ENCODE measurements at places on chromosomes 4 and X.

GRCh38 chr4:12965334-12965733 lies 518.8 kb downstream of the RAB28 start:
- H3K27me3 ChIP-seq: no peaks in the 10 kb centered on the region
- H3K36me3 ChIP-seq: no peaks in the 10 kb centered on the region
- H3K4me3 ChIP-seq: no peak overlapping the region
- no peaks in the 10 kb centered on the region for H3K4me1 ChIP-seq
- no peak for DNase-seq
- H3K27ac ChIP-seq: no peak overlapping the region

- no peaks in the 10 kb centered on the region for H3K27me3 ChIP-seq
- peak overlapping the region; percentile 72 for H3K27ac ChIP-seq
- H3K36me3 ChIP-seq: no peaks in the 10 kb centered on the region
- DNase-seq: no peak
Observed at GRCh38 chr4:26884026-26884425, 23.4 kb downstream of the STIM2 start.

DNA sequence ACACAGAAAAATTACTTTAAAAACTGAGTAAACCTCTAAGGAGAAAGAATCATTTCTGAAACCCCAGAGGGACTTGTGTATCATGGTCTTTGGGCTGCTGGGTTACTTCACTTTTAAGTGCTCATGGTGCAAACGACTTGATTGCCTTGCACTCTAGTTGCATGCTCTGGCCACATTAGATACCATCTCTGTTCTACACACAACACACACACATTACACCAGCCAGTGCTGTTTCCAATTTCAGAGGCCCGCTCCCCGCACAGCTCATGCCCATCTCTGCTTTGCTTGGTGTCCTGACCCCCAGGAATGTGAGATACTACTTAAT lies 2.1 kb downstream of the PPP3CA start:
- peak overlapping the region; percentile 52 for H3K27ac ChIP-seq
- no peaks in the 10 kb centered on the region for H3K27me3 ChIP-seq
- H3K4me3 ChIP-seq: peak overlapping the region; percentile 95
- H3K4me1 ChIP-seq: peaks cover 1% of the 10 kb centered on the region
- DNase-seq: no peak
- no peaks in the 10 kb centered on the region for H3K36me3 ChIP-seq

DNA sequence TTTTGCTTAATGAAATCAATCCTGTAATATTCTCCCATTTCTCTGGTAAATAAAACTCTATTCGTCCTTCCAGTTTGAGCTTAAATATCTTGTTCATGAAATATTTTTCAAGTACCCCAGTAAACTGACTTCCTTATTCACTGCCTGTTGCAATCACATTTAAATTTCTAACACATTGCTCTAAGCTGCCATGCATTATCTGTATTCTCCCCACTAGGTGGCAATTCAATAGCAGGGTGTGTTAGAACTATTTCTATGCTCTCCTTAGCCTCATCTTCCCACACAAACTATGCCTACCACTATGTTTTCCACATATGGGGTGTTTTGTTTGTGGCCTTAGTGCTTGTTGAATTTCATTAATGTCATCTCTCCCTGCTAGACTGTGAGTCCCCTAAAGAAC lies 377.1 kb upstream of the HS3ST1 start:
- no peak overlapping the region for H3K27ac ChIP-seq
- H3K4me1 ChIP-seq: peaks cover 8% of the 10 kb centered on the region
- peak; percentile 62 for DNase-seq
- H3K27me3 ChIP-seq: no peaks in the 10 kb centered on the region
- no peaks in the 10 kb centered on the region for H3K36me3 ChIP-seq
- H3K4me3 ChIP-seq: no peak overlapping the region

DNA sequence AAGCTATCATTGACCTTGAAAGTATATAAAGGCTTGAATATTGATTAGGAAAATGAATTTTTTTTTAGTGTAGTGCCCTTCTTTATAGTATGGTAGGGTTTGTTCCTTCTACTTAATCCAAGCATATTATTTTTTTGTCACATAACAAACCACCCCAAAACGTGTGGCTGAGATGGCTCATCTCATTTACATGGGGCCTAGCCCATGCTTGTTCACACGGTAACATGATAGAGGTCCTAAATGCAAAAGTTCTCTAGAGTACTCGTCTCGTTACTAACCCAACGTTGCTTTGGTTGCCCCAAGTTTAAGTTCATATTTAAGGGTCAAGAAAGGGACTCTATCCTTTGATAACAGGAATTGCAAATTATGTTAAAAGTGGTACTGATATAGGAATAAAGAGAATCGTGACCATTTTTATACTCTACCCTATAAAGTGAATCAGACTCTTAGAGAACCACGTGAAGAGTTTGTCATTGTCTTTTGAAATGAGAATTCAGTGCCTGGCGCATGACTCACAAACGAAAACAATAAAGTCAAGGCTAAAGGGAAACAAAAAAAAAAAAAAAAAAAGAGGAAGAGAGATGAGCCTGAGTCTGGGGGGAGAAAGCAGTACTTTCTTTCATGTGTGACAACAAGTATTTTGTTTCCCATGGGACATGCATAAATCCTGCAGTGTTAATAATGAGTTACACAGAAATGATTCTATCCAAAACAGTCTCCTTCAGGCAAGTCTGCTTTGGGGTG lies 402.8 kb upstream of the NWD2 start:
- H3K36me3 ChIP-seq: no peaks in the 10 kb centered on the region
- DNase-seq: no peak
- H3K27ac ChIP-seq: no peak overlapping the region
- H3K27me3 ChIP-seq: no peaks in the 10 kb centered on the region
- no peak overlapping the region for H3K4me3 ChIP-seq

GRCh38 chr4:79869597-79870237 lies 203.3 kb downstream of the ANTXR2 start:
- H3K27me3 ChIP-seq: no peaks in the 10 kb centered on the region
- no peak for DNase-seq
- no peaks in the 10 kb centered on the region for H3K36me3 ChIP-seq
- no peak overlapping the region for H3K4me3 ChIP-seq

DNA sequence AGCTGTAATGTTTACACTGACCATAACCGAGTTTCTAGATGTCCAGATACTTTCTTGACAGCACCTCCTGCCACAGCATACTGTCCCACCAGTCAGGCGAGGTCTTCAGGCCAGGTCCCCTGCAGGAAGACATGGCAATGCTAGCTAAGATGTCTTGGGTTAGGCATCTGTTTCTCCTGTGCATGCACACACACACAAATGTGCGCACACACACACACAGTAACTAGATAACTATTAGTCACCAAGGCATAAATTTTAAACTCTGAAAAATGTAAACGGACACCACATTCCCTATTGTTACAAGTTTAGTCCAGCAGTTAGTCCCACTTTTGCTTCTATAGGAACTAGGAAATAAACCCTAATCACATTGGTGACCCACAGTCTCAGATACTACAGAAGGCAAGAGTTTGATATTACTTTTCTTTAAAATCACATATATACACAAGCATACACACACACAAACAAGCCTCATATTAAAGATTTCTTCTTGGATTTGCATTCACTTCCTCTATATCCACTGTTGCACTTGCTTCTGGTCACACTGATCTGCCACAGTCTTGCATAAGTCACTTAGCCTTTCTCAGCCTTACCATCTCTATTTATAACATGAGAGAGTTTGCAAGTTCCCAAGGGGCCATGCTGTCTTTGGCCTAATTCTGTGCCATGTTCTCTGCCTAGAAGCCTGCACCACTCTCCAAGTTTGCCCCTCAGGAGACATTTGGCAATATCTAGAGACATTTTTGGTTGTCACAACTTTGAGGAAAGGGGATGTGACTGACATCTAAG lies 32.2 kb downstream of the IL21 start:
- no peaks in the 10 kb centered on the region for H3K4me1 ChIP-seq
- no peak overlapping the region for H3K4me3 ChIP-seq

- no peak overlapping the region for H3K4me3 ChIP-seq
- H3K27ac ChIP-seq: no peak overlapping the region
- peak; percentile 9 for DNase-seq
- H3K27me3 ChIP-seq: no peaks in the 10 kb centered on the region
Observed at GRCh38 chrX:119537487-119537886, 27.7 kb downstream of the STEEP1 start.

DNA sequence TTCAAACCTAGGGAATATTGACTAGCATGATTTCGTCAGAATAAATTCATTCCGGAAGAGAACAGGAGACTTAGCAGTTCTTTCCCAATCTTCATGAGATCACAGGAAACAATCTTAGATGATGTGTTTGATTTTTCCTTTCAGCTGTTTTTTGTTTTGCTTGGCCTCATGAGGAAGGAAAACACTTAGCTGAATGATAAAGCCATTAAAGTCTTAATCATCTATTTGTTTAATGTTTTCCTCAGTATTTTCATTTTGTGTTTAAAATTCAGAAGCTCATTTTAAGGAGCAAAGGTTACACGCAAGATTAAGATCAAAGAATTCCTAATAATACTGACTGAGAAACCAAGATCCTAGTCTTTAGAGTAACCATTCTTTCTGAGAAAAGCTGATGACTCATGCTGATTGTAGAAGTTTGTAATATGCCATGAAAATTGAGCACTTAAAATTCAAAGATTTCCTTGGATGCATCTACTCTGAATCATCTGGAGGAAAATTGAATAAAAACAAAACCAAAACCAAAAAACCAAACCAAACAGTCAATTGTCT lies 15.4 kb upstream of the TBC1D19 start:
- H3K4me3 ChIP-seq: no peak overlapping the region
- no peak for DNase-seq
- no peak overlapping the region for H3K27ac ChIP-seq
- no peaks in the 10 kb centered on the region for H3K4me1 ChIP-seq
- no peaks in the 10 kb centered on the region for H3K27me3 ChIP-seq

GRCh38 chrX:112874614-112875013 lies 34.0 kb upstream of the AMOT start:
- H3K27ac ChIP-seq: no peak overlapping the region
- no peak overlapping the region for H3K4me3 ChIP-seq
- H3K27me3 ChIP-seq: no peaks in the 10 kb centered on the region

GRCh38 chrX:40099055-40099958 lies 1.5 kb upstream of the BCOR start:
- no peak for DNase-seq
- H3K27me3 ChIP-seq: no peaks in the 10 kb centered on the region
- peak overlapping the region; percentile 84 for H3K4me3 ChIP-seq
- no peaks in the 10 kb centered on the region for H3K4me1 ChIP-seq
- H3K36me3 ChIP-seq: no peaks in the 10 kb centered on the region

- no peaks in the 10 kb centered on the region for H3K27me3 ChIP-seq
- no peaks in the 10 kb centered on the region for H3K4me1 ChIP-seq
- H3K36me3 ChIP-seq: no peaks in the 10 kb centered on the region
- no peak overlapping the region for H3K4me3 ChIP-seq
Observed at GRCh38 chr4:71287305-71287704, 51.5 kb upstream of the SLC4A4 start.
